ENCODE measurements at places on chromosomes 3 and 15. TPM values are rescaled to one million over a fixed set of nuclear protein-coding genes. Genes with fewer than 3 reads are reported as not detected.

Gene SPESP1
- 2.1 TPM for total RNA-seq

Gene CLRN1
- total RNA-seq, result not detected

Gene TMC3
- total RNA-seq, result not detected

Gene MESP2
- total RNA-seq, result 2.5 TPM

Gene XXYLT1
- 23.2 TPM for total RNA-seq

Gene CCRL2
- total RNA-seq, result not detected

DNA sequence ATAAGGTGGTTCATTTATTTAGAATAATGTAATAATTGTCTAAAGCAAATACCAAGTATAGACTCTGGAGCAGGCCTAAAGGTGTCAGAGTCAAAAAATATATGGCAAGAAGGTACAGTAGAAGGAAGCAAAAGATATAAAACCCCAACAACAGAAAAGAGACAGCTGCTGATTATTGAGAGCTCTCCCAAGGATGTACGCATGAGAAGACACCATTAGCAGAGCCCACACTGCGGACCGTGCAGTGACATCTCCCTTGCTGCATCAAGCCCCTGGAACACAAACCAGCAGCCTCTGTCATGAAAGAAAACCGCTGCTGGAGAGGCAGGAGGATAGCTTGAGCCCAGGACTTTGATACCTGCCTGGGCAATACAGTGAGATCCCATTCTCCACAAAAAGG lies 18.0 kb upstream of the SLC6A20 start:
- DNase-seq, result no peak

DNA sequence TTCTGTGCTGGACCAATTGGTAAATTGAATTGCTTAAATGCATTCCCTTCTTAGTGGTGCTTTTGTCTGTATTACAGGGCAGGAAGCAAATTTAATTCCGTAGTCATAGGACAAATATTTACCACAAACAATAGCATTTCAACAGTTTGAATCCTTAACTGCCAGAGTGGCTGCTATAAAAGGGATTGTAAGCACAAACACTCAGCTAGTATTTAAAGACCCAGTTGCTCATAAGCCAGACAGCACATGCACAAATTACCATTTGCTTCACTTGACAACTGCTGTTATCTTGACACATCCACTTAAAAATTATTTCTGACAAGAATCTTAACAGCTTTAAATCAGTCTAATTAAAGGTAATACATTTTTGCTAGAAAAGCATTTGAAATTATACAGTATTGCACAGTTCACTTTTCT lies 490.2 kb upstream of the ADAMTS9 start:
- no peak for DNase-seq

- DNase-seq, result no peak
Measured at GRCh38 chr15:57541805-57542504, 49.7 kb upstream of the MYZAP start.

DNA sequence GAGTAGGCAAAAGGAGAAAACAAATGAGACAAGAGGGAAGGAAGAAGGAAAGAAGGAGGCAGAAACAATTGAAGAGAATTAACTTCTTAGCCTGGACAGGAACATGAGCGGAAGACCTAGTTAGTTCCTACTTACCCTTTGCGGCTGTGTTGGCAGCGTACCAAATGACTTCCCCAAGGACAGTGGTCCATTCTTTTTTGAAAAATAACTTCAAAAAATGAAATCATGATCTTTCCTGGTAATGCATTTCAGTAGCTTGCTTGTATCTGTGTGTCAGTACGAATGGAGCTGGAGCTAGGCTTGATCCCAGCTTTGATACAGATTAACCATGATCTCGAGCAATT lies 41.5 kb upstream of the CFAP161 start:
- DNase-seq, result no peak

DNA sequence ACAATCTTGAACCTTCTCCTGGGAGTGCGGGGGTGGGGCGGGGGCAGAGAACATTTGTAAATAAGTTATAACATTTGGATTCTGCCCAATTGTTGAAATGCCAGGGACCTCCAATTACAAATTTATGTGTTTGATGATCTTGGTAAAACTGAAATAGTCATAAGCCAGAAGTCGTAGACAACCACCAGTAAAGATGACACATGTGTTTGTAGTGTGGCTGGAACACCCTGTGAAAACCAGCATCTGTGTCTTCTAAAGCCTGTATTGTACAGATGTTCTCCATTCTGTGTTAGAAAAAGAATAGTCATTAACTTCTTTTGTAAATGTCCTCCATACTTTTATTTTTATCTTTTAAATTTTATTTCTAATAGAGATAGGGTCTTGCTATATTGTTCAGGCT lies 61.8 kb downstream of the ARIH1 start:
- no peak for DNase-seq

DNA sequence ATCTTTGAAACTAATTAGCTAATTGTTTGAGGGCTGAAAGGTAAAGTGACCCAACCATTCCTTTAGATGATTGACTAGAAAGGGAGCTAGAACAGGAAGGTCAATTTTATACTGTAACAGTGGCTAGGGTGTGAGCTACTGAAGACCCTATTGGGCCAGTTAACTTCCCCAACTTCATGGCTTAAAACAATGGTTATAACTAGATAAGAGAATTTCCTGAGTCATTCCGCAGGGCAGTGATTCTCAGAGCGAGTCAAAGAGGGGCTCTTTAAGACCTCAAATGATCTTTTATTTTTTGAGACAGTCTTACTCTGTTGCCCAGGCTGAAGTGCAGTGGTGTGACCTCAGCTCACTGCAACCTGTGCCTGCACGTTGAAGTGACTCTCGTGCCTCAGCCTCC lies 33.7 kb upstream of the TTBK2 start:
- DNase-seq, result no peak
